Left lung (tissue), 14 donors: ENCODE measurements at places on chromosomes 5 and 9.

GRCh38 chr9:107039542-107039941, 176.6 kb downstream of the ZNF462 start:
- DNase-seq, result no peak

DNA sequence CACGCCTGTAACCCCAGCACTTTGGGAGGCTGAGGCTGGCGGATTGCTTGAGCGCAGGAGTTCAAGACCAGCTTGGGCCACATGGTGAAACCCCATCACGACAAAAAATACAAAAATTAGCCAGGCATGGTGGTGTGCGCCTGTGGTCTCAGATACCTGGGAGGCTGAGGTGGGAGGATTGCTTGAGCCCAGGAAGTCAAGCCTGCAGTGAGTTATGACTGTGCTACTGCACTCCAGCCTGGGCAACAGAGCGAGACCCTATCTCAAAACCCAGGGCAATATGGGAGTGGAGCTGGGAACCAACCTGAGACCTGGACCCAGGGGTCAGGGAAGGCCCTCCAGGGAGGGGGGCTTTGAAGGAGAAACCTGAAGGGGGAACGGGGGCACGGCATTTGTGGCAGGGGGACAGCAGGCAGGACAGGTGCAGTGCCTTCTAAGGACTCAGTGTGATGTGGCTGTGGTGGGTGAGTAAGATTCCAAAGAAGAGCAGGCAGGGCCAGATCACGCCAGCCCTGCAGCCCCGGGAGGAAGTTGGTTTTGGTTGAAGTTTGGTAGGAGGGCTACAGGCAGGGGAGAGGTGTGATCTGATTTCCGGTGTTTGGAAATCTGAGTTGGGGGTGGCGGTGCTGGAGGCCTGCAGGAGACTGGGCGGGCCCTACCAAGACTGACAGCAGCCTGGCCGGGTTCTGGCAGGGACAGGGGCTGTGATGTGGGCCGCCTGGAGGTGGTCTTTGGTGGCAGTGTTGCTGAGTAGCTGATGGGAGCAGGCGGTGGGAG, 46.2 kb downstream of the NTNG2 start:
- no peak for DNase-seq

- no peak for DNase-seq
Measured at GRCh38 chr9:21056931-21057330, 20.8 kb downstream of the IFNB1 start.

GRCh38 chr5:138402640-138403039, 36.2 kb upstream of the REEP2 start:
- no peak for DNase-seq

GRCh38 chr5:159286420-159287035, 23.4 kb downstream of the UBLCP1 start:
- peak; percentile 44 for DNase-seq

DNA sequence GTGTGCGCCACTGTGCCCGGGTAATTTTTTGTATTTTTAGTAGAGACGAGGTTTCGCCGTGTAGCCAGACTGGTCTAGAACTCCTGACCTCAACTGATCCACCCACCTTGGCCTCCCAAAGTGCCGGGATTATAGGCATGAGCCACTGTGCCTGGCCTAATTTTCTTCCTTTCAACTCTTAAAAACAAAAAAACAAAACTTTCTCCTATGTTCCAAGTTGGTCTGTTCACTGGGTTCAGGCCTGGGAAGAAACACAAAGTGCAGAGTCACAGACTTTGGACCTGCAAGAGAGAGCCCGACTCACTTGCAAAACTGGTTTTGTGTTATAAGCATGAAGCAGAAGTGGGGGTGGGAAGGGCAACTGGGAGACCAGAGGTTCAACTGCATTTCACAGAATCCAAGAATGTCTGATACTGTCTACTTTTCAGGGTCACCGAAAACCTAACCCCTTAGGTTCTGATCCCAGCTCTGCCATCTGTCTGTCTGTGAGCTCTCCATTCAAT, 5.2 kb upstream of the HDHD3 start:
- DNase-seq, result peak; percentile 15

DNA sequence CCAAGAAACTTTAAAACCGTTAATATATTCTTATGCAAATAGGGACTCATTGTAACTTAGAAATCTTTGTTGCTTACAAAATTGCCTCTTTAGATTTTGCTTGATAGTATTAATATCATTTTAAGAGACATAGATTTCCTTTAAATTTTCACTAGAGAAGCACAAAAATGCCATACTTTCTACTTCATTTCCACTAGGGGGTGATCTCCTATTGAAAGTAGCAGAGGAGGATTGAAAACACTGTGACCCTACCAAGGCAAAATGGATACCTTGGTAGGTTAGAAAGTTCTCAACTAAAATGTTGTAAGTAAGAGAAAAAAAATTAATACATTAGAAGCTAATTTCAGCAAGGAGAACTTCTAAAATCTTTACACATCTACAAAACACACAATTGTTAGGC, 204.9 kb downstream of the CHSY3 start:
- DNase-seq, result no peak

DNA sequence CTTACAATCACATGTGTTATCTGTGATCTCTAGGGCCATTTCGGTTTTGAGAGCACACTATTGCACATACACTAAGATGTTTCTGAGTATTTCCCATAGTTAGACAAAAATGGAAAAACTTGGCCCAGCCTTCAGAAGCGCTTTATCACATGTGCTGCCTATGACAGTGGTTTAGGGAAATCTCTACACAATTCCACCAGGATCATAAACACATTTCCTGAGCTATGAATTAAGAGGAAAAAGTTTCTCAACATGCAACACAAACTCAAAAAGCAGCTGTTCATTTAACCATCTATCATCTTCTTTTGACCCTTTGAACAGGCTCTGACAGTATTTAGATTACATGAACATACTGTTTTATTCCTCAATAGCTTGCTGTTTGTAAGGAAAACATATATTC, 15.1 kb downstream of the FGF1 start:
- peak; percentile 37 for DNase-seq

GRCh38 chr9:32899181-32899580, 102.2 kb downstream of the APTX start:
- DNase-seq, result no peak

GRCh38 chr9:108939975-108940374, 5.8 kb downstream of the ABITRAM start:
- DNase-seq, result no peak

- DNase-seq, result no peak
Measured at GRCh38 chr5:83434946-83435345, 36.6 kb upstream of the VCAN start.

DNA sequence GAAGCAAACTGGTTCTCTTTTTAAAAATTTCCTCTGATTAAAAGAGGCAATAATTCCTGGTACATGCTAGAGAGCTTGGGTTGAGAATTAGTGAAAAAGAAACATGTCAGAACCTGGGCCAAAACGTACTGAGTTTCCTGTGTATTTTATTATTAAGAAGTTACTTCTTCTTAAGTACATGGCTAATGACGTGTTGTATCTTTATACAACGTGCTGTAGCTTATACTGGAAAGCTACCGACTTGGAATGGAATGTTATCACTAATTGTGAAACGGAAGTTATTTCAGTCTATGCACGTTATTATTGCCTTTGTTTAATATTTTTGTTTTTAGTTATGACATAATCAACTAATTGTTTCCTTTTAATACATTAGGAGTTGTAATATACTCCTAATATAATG, 43.1 kb downstream of the ZNF366 start:
- DNase-seq, result no peak

- DNase-seq, result no peak
Measured at GRCh38 chr5:2749514-2750025, 1.9 kb downstream of the IRX2 start.

- DNase-seq, result no peak
Measured at GRCh38 chr5:18702821-18703220, 1068.6 kb downstream of the TAF11L14 start.
